Hypothalamus (tissue), 51 donors: ENCODE measurements at places on chromosomes 7 and 10.

GRCh38 chr7:155804897-155805825 is 7.1 kb downstream of the SHH start:
- peak; percentile 38 for DNase-seq

DNA sequence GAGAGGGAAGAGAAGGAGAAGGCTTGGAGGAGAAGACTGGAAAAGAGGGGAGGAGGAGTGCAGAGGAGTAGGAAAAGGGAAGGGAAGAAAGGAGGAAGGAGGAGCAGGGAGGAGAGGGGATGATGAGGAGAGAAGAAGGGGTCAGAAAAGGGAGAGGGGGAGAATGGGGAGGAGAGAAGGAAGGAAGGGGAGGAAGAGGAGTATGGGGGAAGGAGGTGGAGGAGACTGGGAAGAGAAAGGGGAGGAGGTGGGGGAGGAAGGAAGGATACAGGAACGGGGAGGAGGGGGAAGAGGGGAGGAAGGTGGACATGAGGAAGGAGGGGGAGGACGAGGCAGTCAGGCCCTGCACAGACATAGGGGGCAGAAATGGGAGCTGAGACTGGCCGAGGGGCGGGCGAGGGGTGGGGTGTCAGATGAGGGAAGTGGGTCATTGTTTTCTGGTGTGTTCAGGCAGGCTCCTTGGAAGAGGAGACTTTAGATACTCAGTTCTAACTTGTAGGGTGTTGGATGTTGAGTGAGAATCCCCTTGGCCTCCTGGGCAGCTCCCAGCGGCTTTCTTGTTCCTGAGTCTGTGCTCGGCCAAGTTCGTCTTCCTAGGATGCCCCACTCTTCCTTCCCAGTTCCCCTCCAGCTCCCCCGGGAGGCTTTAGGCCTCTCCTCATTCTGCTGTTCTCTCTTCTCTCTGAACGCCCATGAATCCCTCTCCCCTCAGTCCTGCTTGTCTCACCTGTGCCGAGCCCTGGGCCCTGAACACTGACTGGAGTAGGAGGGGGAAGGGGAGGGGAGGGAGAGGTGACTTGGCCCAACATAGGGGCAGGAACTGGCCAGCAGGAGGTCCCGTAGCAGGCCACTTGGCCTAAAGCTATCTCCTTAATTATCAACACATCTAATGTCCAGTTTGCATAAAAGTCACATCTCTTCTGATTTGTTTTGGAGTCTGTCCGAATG is 12.8 kb upstream of the CRHR2 start:
- no peak for DNase-seq

- DNase-seq: no peak
Observed at GRCh38 chr7:112789453-112789816, 758 bp downstream of the TMEM168 start.

- no peak for DNase-seq
Observed at GRCh38 chr7:134495546-134495945, 31.8 kb upstream of the AKR1B10 start.

DNA sequence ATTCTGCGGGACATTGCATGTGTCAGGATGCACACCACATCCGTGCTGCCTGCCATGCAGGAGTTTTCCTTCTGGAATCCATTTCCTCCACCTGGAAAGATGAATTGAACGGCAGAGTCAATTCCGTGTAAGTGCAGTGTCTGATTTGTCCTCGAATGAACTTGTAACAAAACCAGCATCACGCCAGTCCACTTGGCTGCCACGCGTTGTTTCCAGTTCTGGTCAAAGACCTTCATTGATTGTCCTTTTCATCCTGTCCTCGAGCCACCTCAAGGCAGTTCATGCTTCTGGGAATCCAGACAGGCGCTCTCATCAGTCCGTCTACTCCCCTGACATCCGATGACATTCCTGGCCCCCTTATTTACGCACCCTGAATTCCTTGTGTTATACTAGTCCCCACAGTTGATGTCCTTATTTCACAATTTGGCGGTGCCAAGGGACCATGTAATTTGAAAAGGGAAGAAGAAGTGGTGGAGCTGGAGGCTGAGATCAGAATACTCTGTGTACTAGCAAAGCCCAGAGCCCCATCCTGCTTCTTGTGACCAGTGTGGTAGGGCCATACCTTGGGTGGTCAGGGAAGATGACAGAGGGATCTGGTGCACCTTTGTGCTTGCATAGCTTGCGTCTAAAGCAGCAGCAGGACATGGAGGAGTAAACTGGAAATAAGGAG is 502.2 kb downstream of the PLXNA4 start:
- no peak for DNase-seq

GRCh38 chr10:125559210-125559609 is 123.8 kb downstream of the TEX36 start:
- no peak for DNase-seq

DNA sequence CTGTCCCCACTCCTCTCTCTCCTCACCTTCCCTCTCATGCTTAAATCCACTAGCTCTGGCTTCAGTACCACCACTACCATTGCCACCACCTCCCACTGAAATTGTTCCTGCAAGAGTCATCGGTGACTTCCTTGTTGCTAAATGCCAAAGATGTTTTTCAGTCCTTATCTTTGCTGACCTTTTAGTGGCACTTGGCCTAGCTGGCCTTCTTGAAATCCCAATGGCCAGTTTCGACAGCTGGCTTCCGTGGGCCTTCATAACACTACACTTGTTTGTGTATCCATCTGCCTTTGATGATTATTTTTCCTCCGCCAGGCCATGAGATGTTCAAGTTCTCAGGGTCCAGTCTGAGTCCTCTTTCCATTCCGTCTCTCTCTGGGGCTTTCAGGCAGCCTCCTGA is 118.2 kb upstream of the NANOS1 start:
- DNase-seq: no peak

- DNase-seq: no peak
Observed at GRCh38 chr10:91088300-91089140, 131.9 kb upstream of the PCGF5 start.

GRCh38 chr10:1244493-1244892 is 188.3 kb downstream of the WDR37 start:
- DNase-seq: no peak

- DNase-seq: no peak
Observed at GRCh38 chr10:24035761-24036160, 173.2 kb upstream of the KIAA1217 start.

DNA sequence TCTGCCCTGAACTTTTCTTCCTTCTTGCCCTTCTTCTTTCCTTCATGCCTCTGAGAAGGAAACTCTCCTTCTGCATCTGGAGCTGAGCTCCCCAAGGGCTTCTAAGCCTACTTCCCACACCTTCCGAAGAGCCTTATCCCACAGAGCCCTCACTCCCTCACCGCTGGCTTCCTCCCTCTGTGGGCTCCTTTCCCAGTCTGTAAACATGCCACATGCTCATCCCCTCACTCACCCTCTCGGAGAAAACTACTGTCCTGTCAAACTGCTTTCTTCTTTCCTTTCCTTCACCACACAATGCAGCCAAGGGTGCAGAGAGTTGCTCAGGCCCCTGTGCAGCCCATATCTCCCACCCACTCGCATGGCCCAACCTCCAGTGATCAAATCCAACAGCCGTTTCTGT is 18.1 kb downstream of the ANKRD16 start:
- no peak for DNase-seq

DNA sequence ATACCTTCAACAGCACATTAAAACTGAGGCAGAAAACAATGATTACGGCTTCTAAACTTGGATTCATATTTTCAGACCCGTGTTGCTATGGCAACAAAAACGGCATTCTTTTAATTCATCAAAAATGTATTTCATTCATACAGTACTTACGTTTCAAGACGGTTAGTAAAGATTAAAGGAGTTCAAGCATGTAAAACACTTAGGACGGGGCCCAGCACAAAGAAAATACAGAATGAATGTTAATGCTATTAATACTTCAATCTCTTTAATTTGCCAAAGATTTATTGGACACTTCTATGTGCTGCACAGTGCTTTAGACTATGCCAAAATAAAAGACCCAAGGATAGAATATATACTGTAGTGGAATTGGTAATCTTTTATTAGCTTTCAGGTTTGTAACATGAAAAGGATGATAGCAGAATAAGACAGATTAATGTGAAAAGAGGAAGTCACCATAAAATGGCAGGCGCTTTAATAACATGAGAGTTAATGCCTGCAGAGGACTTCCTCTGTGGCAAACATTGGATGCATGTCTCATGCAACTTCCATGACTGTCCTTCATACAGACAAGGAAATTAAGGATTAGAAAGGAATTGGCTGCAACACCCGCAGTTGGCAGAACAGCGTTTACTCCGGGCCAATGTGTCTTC is 201.6 kb upstream of the KLF6 start:
- DNase-seq: no peak

DNA sequence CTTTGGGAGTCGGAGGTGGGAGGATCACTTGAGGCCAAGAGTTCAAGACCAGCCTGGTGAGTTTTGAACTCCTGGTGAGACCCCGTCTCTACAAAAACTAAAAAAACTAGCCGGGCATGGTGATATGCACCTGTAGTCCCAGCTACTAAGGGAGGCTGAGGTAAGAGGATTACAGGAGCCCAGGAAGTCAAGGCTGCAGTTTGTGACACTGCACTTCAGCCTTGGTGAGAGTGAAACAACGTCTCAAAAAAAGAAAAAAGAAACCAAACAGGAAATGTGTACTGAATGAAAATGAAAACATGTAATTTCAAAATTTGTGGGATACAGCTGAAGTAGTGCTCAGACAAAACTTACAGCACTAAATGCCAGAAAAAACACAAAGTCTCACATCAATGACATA is 7.6 kb downstream of the ARHGAP12 start:
- DNase-seq: no peak

DNA sequence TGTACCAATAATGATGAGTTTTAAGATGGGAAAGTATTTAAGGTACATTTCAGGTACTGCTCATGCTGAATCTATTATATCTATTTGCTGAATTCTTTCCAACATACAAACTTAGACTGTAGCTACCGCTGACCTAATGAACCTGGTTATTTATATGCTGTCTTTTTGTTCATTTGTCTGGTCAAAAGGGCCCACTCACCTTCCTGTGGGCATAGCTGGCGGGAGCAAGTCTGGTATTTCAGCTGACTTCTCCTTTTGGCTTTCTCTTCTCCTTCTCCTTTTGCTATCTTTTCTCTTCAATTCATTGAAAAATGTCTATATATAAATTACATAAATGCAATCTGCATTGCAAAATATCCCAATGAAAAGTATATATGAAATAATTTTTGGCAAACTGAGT is 9.5 kb downstream of the PLXDC2 start:
- no peak for DNase-seq

DNA sequence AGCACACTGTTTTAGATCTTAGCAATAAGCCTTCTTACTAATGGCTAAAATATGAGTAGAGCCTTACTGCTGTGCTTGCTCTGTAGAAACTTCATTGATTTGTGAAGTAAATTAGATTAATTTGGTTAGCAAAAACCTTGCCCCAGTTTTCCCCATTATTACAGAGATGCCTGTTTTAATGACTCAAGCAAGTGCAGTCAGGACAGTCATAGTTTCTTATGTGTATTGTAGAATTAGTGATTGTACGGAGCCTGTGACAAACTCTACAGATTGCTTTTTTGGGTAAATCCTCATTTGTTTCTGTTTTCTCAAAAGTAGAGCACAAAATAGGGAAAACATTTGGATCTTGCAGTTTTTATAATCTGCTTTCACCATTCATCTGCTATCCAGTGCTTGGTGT is 7.0 kb downstream of the TAX1BP1 start:
- no peak for DNase-seq

DNA sequence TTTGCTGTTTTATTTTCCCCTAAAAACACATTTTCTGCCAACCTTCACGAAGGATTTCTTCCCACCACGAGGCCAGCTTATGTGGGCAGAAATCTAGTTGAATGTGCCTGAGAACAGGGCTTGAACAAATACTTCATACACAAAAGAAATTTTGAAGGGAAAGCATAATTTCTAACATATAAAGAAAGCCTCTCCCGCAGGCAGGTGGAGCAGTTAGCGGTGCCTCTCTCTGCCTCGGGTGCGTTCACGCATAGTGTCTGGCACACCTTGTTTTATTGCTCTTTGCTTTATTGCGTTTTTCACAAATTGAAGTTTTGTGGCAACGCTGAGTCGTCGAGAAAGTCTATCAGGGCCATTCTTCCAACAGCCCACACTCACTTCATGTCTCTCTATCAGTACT is 7.0 kb upstream of the CSGALNACT2 start:
- DNase-seq: no peak

DNA sequence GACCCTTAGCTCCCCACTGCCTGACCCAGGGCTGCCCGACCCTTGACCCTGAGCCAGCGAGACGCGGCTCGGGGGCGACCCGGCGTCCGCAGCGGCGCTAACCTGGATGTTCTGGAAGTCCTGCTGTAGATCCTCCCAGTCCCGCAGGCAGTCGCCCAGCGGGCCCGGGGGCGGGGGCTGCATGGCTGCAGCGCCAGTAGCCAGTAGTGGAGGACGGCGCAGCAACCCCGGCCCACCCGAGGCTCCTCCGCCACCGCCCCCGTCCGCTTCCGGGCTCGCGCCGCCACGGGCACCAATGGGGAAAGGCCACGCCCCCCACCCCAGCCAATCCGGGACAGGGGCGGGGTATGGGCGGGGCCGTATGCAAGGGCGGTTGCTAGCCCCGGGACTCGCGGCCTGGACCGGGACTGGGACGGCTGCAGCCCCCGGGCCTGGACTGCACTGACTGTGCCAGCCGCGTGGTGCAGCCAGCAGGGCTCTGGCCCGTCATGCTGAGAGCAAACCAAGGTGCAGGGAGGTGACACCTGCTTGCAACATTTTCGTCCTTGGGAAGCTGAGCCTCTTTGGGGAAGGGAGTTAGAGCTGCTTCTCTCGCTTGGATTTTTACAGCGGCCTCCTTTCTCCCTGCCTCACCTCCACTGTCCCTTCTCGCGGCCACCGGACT is at the start of gene TMEM120A:
Gene TMEM120A (minus strand): TSS at position 208 of the 664 bp plus-strand sequence. CDS start 25 bp downstream, at position 183.
- peak; percentile 94 for DNase-seq

GRCh38 chr10:127405221-127405620 is 143.9 kb upstream of the NPS start:
- DNase-seq: no peak

DNA sequence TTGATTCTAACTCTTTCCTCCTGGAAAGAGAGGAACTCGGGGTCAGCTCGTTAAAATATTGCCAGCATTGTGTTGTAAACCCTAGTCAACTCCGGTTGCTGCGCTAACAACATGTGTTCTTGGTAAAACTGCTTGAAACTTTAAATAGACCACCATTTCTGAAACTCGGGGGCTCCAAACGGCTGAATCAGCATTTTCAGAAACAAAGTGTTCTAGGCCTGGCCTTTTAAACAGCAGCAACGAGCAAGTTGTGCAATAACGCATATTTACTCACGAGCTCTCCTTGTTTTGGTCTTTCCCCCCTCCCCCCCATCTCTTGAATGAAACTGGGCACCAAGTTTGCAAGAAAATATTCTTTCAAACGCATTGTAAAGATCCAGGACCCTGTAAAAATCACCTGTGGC is 9.2 kb upstream of the GRB10 start:
- DNase-seq: no peak

GRCh38 chr10:109664554-109664953 is 258.8 kb downstream of the XPNPEP1 start:
- DNase-seq: no peak

DNA sequence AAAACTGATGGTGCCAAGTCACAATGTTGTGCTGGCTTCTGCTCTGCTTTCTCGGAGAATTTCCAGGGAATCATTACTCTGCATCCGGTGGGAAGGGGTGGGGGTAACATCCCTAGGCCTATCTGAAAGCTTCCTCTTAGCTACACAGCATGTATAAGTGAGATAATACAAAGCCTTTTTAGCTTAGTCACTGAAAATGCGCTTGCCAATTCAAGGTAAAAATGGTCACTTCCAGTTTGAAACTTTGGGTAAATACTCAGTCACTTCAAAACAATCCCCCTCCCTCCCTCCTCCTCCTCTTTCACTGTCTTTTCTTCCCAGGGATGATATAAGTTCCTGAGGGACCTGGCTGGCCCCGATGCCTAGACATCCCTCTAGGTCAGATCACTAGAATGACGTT is 57.3 kb upstream of the APBB1IP start:
- DNase-seq: no peak
